Urinary bladder (tissue), 4 donors: ENCODE measurements at places on chromosomes 2 and 18.

GRCh38 chr2:208669394-208669793 lies 262.8 kb downstream of the PTH2R start:
- DNase-seq = no peak

DNA sequence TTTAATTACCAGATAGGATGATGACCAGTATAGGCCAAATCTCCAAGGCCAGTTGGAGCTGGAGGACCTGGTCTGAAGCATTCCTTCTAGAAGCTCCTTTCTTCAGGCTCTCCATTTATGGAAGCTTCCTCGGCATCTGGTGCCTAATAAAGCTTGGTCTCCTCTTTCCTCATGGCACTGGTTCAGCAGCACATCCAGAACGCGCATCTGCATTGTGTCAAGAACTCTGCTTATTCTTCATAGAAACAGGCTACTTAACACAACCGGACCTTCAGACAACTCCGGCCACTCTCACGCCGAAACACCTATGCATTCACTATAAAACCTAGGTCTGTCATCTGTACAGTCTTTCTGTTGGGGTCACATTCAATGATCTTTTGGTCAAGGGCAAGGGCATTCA lies 99.8 kb downstream of the COL6A3 start:
- no peak for DNase-seq

- no peak for DNase-seq
These were observed 7.0 kb upstream of the LDLRAD4 start for GRCh38 chr18:13211534-13211933.

GRCh38 chr18:56221195-56222065 lies 417.0 kb downstream of the TXNL1 start:
- DNase-seq = no peak

GRCh38 chr18:57583297-57583835 lies 3.1 kb downstream of the FECH start:
- DNase-seq = no peak

DNA sequence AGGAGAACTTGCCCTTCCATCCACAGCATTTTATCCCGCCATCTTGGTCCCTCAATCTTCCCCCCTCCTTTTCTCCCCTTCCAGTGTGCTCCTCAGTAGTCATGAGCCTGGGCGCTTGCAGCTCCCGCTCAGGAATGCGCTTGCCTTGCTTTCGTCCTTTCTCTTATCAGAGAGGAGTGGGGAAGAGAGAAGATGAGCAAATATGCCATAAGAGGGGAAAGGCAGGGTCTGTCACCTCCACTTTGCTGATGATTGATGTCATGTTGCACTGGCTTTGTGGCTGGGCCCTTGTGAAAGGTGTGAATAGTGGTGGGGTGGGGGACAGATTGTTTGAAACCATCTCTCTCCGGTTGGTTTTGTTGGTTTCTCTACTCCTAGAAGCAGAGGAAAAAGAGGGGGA lies 569.3 kb downstream of the TNS1 start:
- no peak for DNase-seq

GRCh38 chr18:34448662-34449061 lies 223.9 kb upstream of the NOL4 start:
- no peak for DNase-seq

GRCh38 chr2:3430740-3431490 lies 51.4 kb downstream of the TRAPPC12 start:
- DNase-seq = no peak
